SK-N-SH treated with all-trans-retinoic acid at 6 μM for 48 hours (cell line): ENCODE measurements at places on chromosomes 6 and 20.

DNA sequence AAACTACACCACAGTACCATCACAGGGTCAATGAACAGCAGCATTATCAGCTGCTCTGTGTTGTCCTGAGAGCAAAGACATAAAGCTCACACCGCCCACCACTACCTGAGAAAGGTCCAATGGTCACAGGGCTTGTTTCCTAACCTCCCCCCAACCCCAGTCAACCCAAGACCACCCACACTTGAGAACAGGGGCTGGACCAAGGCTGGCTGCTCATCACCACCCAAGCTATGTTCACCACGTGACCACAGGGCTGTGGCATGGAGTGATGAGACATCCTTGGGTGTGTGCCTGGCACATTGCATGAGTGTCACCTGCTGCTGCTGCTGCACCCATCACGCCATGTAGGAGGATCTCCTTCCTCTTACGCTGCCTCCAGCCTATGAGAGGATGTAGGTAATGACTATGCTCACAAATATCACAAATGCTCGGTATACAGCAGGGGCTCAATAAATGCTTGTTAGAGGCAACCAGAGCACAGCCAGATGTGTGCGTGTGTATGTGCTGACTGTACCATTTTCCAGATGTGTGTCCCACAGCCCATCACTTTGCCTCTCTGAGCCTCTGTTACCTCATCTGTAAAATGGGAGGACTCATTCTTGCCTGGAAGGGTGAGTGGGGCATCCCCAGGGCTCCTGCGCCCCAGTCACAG is 23.3 kb upstream of the SIRPA start:
- no peak for ATAC-seq

DNA sequence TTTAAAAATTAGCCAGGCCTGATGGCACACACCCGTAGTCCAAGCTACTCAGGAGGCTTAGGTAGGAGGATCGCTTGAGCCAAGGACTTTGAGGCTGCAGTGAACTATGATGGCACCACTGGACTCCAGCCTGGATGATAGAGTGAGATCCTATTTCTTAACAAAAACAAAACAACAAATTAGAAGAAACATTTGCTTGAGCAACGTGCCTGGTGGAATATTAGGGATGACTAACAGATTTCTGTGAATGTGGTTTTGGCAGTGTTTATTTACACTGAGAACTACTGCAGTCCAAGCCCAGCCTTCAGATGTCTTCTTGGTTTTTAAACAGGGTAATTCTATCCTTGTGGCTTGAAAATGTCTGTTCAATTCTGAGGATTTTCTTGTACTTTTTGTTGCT is 9.2 kb downstream of the PPP1R3G start:
- ATAC-seq = peak; percentile 76

DNA sequence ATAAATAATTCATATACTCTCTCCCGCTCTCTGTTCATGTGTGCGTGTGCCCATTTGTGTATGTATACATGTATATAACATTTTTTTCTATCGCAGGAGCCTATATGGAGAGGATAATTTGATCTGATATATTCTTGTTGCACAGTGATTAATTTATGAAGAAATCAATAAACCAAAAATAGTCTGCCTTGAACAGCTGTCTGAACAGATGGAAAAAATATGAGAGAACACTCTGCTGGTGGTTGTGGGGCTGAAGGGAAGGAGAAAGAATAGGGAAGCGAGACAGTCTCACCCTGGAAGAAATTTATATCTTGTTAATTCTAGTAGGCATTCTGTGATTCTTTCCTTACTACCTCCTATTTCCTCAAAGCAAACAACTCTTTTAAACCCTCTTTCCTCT is 96.6 kb upstream of the B3GAT2 start:
- no peak for ATAC-seq

- no peak for ATAC-seq
These were observed 284.9 kb upstream of the TBX18 start for GRCh38 chr6:85049282-85049681.

GRCh38 chr6:11183761-11184362 is 48.6 kb downstream of the NEDD9 start:
- no peak for ATAC-seq

DNA sequence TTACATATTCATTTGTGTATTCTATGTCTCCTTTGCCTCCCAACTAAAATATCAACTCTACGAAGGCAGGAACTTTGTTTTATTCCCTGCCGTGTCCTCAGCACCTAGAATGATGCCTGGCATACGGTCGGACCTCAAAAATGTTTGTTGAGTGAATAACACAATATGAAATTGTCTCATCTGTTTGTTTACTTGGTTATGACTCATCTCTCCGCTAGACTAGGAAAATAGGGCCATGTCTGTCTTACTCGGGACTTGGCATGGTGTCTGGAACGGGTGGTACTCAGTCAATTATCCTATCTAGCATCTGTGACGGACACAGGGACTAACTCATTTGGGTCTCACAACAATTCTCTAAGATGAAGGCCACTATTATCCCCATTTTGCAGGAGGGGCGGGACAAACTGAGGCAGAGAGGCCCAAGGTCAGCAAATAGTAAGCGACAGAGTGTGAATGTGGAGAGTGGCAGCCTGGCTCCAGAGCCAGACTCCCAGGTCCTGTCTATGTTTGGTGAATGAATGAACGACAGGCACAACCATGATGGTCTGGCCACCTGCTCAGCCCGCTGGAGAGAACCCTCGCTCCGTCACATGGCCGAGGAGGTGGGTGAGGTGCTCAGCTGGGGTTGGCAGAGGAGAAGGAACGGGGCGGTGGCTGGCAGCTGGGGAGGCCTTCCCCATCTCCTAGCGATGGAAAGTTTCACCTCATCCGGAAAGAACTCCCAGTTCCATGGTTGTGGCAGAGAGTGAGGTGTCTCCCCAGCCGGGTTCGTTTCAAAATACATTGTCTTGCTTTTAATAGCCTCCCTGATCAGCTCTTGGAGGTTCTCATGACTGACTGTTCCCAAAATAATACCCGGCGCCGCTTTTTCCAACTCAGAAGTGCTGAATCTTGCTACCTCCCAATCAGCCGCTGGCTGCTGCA is 27.6 kb upstream of the NFATC2 start:
- no peak for ATAC-seq

DNA sequence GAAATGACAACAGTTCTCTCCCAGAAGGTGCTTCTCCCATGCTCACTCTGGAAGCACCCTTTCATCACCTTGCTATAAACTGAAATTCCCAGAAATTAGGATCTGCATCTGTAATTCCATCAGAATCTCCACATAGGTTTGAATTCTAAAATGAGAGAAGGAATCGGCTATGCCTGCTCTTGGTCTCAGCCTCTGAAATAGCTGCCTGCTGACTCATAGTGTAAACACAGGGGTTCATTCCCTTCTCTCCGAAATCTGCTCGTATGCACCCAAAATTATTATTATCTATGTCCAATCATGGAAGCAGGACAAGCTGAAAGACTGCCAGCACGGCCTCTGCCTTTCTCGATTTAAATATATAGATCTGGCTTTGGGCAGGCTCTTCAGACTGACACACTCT is 74.6 kb upstream of the TAB2 start:
- ATAC-seq = peak; percentile 59; the same call in 2 of the 3 replicates

- ATAC-seq = no peak
These were observed 14.8 kb downstream of the LYRM2 start for GRCh38 chr6:89623749-89624148.

DNA sequence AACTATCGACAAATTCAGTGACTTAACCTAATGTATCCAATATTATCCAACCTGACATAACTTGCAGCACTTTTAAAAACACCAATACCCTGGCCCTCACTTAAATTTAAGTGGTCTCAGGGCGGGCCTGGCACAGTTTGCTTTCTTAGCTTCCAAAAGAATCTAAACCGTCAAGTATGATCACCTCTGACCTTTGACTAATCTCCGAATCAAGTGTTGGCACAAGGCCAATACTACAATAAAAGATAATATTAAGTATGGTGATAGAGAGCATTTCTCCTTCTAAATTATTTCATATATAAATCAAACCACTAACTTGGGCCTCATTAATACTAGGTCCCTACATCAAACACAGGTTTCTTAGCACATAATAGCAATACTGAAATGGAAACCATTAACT is 153.0 kb downstream of the PTPRK start:
- no peak for ATAC-seq

GRCh38 chr6:159038914-159039884 is 5.6 kb downstream of the TAGAP start:
- no peak for ATAC-seq

- ATAC-seq = no peak
These were observed 44.0 kb downstream of the PANK2 start for GRCh38 chr20:3933218-3933617.

DNA sequence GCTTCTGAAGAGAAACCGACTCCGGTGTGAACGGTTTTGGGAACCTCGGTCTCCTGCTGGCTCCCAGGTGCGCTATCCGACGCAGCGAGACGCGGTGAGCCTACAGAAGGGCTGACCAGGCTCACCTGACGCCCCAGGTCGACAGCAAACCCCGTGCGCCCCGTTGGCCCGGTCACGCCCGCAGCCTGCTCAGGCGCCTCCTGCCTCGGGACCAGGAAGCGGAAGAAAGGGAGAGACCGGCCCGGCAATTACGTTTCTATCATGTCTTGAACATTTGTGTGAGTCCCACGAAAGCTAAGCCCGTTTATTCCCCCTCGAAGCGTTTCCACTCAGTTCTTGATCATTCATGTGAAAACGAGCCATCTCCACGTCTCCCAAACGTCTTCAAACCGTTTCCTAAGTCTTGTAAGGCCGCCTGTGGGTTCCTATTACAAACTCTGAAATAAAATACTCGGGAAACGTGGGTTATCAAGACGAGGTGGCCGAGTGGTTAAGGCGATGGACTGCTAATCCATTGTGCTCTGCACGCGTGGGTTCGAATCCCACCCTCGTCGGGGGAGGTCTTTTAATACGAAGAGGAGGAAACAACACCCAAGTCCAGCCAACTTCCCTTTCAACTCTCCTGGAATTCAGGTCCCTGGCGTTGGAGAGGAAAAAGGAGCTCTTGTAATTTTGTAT is 150.5 kb upstream of the PRSS16 start:
- ATAC-seq = peak; percentile 63

GRCh38 chr6:170208651-170209353 is 82.1 kb downstream of the DLL1 start:
- ATAC-seq = no peak

GRCh38 chr6:100116411-100117194 is 122.6 kb upstream of the MCHR2 start:
- ATAC-seq = peak; percentile 96

- ATAC-seq = no peak
These were observed 261.3 kb downstream of the SOD2 start for GRCh38 chr6:159431750-159432149.

DNA sequence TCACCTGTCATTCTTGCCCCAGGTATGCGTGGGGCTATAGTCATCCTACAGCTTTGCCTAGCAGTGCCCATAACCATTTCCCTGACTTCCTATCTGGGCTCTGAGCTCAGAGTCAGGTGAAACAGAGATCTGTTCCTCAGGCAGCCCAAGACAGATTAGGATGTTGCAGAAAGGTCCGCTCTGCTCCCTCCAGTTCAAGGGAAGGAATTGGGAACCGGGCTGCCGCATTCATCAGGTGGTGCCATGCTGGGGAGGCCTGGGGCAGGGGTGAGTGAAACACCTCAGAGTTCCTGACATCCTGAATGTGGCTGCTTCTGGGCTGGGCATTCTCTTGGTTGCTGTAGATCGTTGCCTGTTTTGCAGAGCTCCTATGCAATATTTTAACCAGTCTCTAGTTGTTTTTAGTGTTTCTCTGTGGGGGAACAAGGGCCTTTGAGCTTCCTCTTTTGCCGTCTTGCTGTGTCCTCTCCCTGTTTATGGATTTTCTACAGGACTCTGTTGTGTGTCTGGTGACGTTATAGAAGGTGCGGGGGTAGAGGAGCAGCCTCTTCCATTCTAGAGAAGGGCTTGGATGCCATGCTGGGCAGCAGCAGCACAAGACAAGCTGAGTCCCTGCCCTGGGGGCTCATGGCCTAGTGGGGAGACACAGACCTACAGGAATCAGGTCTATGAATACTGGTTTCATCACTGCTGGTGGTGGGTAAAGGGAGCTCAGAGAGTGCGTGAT is 9.2 kb downstream of the ENTPD6 start:
- no peak for ATAC-seq

GRCh38 chr6:75933387-75933975 is 139.0 kb downstream of the IMPG1 start:
- ATAC-seq = no peak

DNA sequence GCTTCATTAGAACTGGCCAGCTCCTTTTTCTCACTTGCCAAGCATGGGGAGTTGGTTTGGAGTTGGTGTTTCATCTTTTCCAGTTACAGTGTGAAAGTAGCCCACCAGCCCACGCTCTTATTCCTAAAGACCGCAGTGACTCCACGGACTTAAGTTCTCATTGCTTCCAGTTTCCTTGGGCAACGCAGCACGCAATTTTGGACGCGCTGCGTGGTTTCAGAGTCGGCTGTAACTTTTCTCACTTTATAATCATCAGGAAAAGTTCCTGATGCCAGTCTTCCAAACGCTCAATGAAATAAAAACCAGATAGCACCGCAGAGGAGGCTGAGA is 381 bp upstream of the PEX7 start:
- ATAC-seq = peak; percentile 34

GRCh38 chr6:25407431-25407830 is 128.3 kb downstream of the CARMIL1 start:
- no peak for ATAC-seq

- no peak for ATAC-seq
These were observed 117.9 kb downstream of the LAMP5 start for GRCh38 chr20:9632265-9632664.

DNA sequence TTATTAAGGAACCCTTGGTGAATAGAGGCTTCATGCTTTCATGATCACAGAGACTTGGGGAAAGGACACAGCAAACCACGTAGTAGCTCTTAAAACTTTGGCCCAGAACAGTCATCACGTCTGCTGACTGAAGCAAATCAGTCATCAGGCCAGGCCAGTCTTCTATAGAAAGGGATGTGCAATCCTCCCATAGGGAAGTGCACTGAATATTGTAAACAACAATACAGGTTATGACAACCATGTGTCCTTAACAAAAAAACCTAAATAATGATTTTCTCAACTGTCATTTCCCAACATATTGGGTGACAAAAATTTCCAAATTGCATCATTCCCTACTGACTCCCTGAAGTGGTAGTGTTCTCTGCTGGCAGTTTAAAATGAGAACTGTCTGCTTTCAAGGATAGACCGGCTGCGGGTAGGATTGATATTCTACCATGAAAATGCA is 388.2 kb upstream of the CITED2 start:
- ATAC-seq = no peak

- ATAC-seq = no peak
These were observed 78.3 kb downstream of the BTBD3 start for GRCh38 chr20:11995805-11996567.

- ATAC-seq = peak; percentile 25; the same call in 2 of the 3 replicates
These were observed 59.3 kb upstream of the CARMIL1 start for GRCh38 chr6:25219917-25220278.

- ATAC-seq = no peak
These were observed 31.0 kb downstream of the GABRR2 start for GRCh38 chr6:89284081-89284480.

- ATAC-seq = no peak
These were observed 330.1 kb downstream of the DHX35 start for GRCh38 chr20:39292193-39292736.
